ENCODE measurements at places on chromosomes 7 and 10.

DNA sequence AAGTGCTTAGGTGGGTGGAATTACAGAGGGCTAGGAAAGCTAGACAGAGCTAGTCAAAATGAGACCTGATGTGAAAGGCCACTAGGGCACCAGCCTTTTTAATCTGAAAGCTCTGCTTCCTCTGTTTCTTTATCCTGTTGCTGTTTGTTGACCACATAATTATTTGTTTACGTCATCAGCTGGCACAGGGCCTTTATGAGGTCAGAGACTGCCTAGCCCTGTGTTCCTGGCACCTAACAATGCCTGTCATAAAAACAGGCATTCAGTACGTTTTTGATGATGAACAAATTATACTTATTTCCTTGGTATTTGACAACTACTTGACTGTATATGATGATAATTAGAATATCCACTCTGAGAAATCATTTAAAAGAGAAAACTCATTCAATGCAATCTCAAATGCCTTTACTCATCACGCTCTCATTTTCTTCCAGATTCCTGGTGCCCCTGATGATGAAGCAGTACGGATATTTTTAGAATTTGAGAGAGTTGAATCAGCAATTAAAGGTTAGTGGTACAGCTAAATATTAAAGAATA lies 26.0 kb downstream of the RBM17 start:
- no peak for DNase-seq

DNA sequence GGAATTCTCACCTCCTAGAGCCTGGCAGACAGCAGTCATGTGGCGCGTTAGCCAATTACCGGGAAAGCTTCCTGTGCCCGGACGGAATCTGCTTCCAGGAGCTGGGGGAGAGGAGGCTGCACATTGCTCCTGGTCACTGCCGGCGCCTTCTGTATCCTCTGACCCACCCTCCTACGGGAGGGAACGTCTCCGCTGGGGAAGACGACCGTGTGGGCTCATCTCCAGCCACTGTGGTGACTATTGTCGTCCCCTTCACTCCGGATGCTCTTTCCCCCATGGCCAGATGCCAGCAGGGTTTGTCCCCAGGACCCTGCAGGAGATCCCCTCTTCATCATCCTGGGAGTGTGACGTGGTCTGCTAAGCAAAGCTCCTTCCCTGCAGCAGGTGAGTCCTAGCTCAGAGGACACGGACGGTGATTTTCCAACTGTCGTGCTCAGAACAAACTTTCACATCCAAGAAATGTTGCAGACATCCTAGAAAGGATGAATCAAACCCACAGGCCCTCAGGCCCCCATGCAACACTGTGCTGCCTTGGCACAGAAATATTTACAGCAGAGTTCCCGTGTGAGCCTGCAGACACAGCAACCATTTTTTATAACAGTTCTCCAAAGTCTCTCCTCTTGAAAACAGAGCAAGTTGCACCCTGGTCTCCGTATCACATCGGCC lies 29.6 kb upstream of the FAM20C start:
- no peak for DNase-seq

DNA sequence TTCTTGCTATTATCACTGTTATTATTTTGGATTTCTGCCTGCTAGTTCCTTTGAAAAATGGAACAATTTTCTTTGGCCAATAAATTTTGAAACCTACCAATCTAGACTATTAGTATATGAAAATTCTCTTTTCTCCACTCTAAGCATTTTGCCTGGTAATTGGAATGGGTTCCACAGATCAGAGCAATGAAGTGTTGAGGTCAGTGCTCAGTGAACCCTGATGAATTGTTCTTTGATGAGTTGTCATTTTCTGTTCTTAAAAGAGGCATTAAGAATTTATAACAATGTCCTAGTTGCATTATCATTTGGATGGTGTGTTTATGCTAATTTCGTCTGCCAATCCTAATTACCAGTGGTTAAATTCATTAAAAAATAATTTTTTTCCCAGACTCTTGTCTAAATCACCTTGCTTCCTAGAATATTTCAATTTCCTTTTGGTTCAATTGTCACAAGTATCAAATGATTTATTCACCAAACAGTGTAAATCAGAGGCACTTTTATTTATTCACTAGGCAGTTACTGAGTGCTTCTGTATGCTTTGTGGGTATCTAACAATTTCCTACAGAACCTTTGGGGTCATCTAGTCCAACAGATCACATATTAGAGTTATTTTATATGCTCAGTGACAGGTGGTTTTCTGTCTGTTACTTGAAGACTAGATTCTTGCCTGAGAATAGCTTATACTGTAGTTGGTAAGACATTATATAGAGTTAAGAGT lies 239.0 kb downstream of the DNAJB9 start:
- no peak for DNase-seq

DNA sequence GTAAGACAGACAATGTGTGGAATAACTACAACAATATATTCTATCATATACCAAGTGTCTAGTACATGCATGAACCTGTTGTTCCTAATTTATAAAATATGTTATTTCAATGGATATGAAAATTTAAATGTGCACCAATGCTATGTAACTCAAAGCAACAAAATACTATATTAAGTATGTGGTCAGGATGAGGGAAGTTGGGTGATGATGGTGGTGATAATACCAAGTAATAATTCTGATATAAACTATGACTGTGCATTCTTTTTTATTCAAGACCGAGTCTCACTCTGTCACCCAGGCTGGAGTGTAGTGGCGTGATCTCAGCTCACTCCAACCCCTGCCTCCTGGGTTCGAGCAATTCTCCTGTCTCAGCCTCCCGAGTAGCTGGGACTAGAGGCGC lies 2.1 kb upstream of the FRA10AC1 start:
- no peak for DNase-seq

GRCh38 chr10:70559861-70560260 lies 42.7 kb downstream of the PRF1 start:
- DNase-seq: no peak

DNA sequence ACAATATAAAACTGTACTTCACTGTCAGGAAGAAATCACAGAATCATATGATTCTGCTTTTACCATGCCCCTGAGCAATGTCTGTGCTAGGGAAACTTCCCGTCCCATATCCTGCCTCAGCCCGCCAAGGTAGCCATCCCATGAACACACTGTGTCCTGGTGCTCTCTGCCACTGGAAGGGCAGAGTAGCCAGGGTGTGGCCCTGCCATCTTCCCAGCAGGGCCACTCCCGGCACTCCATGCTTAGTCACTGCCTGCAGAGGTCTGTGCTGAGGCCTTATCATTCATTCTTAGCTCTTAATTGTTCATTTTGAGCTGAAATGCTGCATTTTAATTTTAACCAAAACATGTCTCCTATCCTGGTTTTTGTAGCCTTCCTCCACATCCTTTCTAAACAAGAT lies 31.8 kb downstream of the AP3M1 start:
- no peak for DNase-seq

DNA sequence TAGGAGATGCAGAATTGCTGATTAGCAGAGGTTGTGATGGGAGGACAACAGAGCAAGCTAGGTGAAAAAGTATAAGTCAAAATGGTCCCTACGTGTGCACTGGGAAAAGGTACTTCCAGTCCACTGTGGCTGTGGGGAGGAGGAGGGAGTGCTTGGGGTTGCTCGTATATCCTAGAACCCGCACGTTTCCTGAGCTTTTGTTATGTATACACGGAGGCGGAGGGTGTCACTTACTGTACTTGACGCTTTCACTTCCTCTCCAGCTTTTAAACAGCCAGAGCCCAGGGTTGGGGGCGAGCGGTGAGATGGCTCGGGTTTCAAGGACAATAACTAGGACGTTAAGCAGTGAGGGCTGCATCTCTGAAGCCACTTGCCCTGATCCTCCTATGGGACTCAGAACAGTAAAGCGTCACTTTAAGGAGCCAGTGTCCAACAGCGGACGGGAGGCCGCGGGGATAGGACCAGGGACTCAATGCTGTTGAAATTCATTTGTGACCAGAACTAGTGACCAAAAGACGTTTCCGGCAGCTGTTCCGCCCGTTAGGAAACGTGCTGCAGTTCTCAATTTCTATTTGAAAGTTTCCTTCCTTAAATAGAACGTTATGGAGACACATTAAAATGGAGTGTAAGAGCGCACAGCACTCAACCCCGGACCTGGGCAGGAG lies 985 bp upstream of the ETV1 start:
- no peak for DNase-seq

- DNase-seq: no peak
Observed at GRCh38 chr7:13231216-13231615, 543.8 kb downstream of the ARL4A start.

DNA sequence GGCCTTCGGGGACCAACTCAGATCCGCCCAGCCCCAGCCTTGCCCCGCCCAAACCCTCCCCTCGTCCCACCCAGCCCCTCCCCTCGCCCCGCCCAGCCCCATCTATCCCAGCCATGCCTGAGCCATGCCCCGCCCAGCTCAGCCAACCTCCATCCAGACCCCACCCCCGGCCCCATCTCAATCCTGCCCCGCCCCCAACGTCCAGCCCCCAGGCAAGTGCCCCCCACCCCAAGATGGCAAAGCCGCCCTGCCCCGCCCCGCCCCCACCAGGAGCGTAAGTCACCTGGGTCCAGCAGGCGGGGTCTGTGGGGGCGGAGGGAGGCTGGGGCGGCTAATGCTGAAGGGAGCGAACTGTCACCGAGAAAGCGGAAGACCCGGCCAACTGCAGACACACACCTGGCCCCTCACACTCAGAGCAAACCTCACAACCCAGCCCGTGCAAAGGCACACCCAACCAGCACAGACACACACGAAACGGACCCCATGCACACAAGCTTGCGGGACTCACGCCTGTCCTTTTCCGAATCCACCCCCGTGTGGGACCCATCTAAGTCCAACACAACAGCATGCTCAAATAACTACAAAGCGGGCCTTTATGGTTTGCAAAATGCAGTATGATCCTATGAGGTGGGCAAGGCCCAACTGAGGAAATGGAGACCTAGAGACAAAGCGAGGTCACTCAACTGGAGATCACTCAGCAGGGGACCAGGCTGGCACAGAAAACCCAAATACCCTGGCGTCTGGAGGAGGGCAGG lies 11.5 kb upstream of the OGA start:
- DNase-seq: no peak

DNA sequence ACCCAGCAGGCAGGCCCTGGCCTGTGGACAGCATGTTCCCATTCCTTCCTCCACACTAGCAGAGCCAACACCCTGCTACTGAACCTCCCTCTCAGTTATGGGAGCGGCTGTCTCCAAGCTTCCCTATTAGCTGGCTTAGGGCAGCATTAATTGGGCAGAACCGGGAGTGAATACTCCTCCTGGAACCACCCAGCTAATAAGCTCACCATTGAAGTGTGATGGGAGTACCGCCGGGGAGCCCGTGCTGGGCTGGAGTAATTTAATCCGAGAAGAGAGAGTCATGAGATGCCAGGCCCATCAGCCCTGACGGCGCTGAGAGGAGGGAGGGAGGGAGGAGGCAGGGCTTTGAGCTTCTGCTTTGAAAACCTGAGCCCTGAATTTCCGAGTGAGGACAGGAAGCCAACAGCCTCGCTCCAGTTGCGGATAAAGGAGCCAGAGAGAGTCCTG lies 31.8 kb upstream of the ELFN1 start:
- DNase-seq: no peak

DNA sequence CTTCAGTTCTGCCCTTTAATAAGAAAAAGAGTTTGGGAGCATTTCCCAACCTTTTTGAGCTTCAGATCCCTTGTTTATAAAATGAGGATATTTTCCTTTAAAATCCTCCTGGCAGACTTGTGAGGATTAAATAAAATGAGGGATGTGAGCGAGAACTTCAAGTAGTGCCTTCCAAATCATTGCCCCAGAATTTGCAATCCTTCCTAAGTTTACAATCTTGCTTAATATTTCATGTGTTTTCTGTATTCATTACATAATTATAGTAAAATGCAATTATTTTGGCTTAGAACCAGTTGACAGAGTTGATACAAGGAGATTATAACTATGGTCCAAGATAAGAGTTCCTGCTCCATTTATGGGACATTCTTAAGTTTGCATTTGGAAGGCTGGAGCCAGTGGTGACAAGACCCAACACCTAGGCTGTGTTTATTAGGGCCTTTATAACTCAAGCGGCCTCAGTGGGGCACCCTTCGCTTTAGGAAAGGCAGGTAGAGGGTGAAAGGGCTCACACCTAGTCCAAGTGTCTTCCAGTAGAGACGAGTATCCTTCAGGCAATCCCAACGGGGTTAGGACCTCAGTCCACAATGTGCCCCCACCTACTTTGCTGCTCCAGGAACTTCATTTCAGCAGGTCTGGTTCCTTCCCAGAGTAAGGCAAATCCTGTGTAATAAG lies 317.5 kb downstream of the WDR11 start:
- no peak for DNase-seq

DNA sequence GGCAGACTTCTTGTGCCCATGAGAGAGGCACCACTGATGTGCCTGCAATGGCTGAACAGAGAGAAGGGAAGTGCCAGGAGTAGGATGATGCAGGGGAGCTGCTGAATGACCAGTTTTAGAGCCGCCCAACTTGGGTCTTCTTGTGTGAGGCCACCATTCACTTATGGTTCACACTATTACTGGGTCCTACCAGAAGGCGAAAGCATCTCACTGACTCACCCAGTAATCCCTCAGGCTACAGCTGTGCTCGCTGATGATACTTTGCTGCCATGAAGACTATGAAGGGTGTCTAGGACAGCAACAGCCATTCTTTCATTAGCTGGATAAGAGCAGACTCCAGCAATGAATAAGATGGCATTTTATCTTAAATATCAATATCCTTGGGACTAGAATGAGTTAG lies 47.6 kb downstream of the PLXNA4 start:
- DNase-seq: no peak

GRCh38 chr7:34718867-34719266 lies 60.8 kb downstream of the NPSR1 start:
- DNase-seq: no peak

DNA sequence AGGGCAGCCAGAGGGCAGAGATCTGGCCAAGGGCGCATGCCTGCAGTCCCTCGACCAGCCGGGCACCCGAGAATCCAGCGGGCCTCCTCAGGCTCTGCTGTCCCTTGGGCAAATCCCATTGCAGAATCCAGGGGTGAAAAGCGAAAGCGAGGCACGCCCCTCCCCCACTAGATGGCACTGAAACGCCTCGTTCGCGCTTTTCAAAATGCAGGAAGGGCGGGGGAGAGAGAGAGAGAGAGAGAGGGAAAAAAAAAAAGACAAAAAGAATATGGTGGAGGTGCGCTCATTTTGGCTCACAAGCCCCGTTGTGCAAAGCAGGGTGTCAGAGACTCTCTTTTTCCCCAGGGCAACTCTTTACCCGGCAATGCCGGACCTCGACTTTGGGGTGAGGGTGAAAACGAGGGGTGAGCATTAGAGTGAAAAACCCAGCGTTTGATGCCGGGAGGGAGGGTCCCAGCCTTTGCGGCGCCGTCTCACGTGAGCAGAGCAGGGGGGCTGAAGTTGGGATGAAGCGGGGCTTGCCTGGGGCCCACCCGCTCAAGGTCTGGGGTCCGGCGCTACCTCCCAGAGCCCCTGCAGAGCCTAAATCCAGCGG lies 2.5 kb upstream of the TMEM178B start:
- no peak for DNase-seq
